Anterior cingulate cortex (tissue), 58 donors: ENCODE measurements at places on chromosomes 7 and 10.

DNA sequence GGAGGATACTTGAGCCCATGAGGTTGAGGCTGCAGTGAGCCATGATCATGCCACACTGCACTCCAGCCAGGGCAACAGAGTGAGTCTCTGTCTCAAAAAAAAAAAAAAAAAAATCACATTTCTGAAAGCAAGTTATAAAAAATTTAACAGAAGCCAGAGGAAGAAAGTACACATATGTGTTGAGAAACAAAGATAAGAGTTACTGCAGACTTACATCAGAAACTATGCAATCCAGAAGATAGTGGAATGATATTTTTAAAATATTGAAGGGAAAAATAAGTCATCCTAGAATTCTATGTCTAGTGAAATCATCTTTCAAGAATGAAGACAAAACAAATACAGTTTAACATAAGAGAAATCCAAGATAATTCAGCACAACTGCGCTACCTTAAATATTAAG, 46.9 kb downstream of the ZNF518A start:
- no peak for DNase-seq

DNA sequence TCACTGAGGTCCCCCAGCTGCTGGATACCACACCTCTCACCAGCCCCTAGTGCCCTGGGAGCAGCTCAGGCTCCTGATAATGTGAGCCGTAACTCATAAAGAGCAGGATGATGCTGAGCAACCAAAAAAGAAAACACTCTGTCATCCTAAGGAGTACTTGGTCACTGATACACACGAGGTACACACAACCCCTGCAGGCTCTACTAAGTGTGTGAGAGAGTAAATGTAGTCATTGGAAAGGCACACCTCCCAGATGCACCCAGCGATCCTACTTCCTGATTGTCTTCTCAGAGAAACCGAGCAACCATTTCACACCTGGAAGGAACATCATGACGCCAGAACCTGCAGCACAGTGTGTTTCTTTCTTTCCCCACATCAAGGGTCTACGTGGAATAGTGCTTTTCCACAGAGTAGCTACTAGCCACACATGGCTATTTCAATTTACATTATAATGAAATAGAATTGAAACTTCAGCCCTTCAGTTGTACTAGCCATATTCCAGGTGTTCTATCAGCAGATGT, 34.2 kb downstream of the FIGNL1 start:
- DNase-seq: no peak

DNA sequence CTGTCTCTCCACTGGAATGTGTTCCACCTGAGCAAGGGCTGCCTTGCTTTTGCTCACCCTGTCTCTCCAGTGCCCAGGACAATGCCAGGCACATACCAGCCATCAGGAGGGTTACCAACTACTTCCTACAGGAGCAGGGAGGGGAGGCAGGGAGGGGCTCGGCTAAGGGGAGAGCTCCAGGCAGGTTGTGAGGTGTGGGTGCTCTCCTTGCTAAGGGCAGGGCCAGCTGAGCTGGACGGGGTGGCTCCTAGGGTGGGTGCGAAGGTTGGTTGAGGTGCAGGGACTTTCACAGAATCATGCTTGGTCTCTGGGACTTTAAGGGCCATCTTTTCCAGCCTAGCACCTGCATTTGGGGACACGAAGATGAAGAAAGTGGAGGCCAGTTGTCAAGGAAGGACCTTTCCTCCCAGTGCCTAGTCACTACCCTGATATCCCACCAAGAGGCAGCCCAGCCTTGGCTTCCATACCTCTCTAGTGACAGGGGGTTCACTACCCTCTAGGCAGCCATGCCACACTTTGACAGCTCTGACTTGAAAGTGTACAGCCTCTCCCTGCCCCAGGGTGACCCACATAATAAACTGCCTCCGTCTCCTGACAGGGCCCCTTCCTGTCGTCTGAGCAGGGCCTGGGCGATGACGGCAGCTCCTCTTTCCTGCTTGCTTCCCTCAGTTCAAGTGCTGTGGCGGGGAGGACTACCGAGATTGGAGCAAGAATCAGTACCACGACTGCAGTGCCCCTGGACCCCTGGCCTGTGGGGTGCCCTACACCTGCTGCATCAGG, 46.5 kb downstream of the TSPAN15 start:
- DNase-seq: no peak

DNA sequence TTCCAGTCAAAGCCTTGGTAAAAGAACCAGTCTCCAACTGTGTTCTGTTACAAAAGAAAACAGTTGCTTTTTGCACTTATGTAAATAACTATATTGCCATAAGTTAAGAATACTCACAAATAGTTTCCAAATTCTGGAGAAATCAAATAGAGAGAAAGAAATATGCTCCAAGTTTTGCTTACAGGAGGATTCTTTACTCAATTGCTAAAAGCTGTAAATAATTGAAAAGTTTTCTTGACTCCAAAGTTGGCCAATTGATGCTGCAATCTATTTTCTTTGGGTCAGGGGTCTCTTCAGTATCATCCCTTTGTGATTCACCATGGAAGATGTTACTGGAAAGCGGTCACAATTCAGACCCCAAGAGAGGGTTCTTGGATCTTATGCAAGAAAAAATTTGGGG, 36.0 kb downstream of the NEURL1 start:
- DNase-seq: no peak

DNA sequence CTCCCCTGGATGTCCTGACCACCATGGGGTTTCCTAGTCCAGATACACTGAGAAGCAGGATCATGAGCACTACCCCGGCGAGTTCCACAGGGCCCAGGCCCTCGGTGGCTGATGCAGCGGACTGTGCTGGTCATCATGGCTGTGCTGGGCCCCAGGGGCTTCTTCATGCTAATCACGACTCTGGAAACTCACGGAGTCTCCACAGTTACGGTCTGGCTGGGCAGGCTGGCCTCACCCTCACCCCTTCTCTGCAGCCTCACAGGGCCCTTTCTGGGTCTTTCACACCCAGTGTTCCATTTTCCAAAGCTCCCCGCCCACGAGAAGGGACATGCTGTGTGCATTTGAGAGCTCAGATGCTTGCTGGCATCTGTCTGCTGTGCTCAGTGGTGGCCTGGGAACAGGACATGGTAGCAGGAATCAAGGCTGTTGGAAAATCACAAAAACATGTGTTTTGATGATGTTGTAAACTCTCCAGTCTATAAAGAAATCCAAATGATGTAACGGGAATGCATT, 119.0 kb downstream of the PTPN20 start:
- DNase-seq: no peak

DNA sequence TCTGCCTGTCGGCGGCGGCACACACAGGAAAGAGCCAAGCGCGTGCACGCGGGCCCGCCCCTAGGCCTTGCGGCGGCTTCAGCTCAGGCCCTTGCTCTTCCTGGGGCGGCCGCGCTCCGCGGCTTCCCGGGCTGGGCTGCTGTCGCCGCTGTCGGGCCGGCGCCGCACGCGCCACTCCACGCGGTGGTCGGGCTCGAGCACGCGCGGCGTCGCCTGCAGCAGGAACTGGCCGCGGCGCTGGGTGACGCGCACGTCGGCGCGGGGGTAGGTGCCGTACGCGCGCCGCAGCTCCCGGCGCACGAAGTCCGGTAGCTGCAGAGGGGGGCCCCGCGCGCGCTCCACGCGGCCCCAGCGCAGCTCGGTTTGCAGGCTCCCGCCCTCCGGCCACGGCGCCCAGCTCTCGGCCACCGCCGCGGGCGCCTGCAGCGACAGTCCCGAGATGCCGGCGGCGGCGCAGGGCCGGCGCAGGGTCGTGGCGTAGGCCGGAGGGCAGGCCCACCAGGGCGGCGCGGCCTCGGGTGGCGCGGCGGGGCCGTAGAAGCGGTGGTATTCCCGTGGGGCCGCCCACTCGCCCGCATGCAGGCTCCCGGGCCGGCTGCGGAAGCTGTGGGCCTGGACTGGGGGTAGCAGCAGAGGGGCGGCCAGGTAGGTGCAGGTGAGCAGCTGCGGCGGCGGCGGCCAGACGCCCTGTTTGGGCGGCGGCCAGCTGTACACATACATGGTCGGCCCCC, 804 bp downstream of the C10orf95 start:
- no peak for DNase-seq

DNA sequence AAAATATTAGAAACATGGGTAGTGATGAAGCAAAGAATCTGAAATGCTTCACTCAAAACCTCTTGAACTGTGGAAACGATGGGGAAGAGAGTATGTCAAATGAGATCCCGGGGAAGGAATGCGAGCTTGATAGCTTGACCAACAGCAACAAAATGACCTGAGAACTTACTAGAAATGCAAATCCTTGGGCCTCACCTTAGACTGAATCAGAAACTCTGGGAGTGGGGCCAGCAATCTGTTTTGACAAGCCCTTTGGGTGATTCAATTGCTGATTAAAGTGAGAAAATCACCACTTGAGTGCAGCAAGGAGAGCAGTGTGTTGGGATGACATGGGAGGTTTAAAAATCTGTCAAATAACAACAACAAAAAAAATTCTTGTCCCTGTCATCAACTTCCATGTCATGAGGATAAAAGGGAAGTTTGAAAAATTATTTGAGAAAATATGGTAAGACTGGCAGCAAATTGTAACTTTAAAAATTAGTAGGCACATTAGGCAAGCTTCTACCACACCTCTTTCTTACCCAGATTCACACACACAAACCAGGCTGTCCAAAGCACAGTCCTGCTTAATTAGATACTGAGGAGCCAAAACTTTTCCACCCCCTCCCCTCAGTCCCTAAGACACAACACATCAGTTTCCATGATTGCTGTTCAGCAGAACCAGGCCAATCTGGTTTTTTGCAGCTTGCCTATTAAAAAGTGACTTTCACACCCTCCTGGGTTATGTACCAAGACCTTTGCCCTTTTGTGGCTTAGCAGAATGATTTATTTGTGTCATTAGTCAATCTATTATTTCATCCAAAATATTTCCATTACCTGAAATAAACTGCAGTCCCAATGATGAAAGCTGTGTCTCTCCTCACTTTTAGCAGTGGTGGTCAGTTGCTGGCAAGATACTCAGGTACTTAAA, 15.6 kb downstream of the CALCR start:
- no peak for DNase-seq

DNA sequence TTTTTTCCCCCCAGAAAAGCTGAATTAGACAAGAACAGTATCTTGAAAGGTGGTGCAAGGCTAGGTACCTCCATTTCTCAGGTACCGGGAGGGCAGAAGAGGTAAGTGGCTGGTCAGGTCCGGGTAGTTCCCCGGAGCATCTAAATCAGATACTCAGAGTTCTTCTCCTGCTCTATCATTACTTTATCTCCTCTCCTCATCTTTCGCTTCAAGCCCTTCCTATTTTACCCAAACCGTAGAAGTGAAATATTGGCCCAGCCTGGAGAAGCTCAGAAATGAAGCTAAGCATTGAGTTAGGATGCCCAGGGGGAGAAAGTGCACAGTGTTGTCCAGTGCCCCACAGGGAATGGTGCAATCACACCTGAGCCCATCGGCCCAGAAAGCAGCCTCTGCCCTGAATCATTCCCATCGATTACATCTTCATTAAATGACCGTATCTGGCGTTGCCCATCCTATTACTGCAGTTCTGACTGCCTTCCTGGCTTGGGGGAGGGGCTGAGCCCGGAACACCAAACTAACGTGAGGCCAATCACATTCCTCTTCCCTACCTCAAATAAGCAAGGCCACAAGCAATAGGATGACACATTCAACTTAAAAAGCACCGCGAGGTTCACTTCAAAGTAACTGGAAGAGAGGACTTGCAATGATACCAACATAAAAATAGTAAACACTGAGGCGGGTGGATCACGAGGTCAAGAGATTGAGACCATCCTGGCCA, 116.5 kb downstream of the PRPF18 start:
- no peak for DNase-seq

- DNase-seq: peak; percentile 18
Observed at GRCh38 chr10:108544500-108545120, 1378.7 kb downstream of the XPNPEP1 start.

DNA sequence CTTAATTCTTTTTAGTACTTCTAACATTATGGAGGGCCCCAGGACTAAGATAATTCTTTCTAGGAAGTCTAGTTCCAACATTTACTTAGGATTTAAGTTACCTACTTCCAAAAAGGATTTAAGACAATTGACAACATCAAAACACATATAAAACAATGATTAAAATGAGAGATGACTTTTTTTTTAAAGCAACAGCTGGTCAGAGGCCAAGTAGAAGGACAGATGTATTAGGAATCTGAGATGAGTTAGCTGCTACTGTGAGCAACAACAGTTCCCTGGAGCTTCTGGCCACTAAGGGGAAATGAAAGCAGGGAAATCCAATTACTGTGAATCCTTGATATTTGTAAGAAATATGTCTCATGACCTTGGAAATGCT, 222.3 kb downstream of the PHTF2 start:
- DNase-seq: no peak

DNA sequence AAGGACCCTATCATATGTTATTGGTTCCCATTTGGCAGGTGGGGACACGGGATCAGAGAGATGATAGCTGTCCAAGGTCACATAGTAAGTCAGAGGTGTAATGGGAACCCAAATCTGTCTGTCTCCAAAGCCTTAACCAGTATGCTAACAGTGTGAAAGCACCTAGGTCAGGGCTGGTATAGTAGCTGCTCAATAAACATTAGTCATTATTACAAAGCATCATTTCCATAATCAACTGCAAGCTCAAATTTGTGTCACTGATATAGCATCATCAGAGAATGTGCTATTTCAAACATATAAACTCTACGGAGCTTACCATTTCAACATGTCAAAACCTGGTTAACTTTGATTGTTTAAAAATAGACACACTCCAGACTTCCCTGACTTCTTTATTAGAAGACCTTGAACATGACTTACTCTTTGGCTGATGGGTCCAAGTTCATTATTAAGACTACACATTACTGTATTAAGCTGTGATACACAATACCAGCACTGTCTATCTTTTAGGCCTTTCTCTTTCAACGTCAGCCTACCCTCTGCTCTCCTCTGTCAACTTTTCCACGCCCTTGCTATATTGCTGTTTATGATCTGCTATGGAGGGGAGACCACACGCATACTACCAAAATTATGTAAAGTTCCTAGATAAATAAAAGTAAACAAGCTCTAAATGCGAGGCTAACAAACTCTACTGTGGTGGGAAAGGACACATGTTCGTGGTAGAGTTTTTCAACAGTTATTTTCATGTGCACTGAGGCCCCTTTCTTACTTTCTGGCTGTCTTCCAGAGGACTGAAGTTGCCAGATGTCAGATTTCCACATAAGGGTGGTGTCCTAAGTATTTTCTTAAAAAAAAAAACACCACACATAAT, 33.6 kb downstream of the DNMBP start:
- no peak for DNase-seq

GRCh38 chr7:40058636-40059035, 75.8 kb downstream of the MPLKIP start:
- DNase-seq: no peak

GRCh38 chr10:123860209-123860608, 31.4 kb downstream of the CPXM2 start:
- no peak for DNase-seq

- DNase-seq: no peak
Observed at GRCh38 chr7:155231941-155232340, 65.7 kb upstream of the INSIG1 start.

DNA sequence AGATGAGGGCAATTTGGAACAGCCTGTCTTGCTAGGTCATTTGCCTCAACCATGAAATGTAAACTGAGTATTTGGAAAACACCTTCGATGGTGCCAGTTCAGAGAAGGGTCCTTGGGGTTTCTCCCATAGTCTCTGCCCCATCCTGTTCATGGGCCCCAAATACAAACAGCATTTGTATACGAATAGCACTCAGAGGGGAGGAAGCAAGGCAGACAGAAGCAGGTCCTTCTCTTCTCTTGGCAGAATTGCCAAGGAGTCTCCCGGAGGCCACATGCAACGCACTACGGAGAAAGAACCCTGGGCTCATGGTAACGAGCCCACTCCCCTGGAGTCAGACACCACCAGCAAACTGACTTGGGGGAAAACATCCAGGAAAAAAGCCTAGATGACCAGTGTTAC, 162.1 kb downstream of the RAB11FIP2 start:
- no peak for DNase-seq

- DNase-seq: no peak
Observed at GRCh38 chr7:1062296-1063294, 18.2 kb downstream of the GPR146 start.

GRCh38 chr10:58779594-58779993, 266.9 kb downstream of the BICC1 start:
- no peak for DNase-seq
